ENCODE measurements at places on chromosomes 4 and X.
A peak's percentile ranks its signal among the peaks of the same experiment; 100 is the strongest.

- DNase-seq, result no peak
Observed at GRCh38 chr4:94389595-94390267, 47.1 kb upstream of the HPGDS start.

- no peak for DNase-seq
Observed at GRCh38 chr4:52862639-52863161, 583 bp downstream of the RASL11B start.

DNA sequence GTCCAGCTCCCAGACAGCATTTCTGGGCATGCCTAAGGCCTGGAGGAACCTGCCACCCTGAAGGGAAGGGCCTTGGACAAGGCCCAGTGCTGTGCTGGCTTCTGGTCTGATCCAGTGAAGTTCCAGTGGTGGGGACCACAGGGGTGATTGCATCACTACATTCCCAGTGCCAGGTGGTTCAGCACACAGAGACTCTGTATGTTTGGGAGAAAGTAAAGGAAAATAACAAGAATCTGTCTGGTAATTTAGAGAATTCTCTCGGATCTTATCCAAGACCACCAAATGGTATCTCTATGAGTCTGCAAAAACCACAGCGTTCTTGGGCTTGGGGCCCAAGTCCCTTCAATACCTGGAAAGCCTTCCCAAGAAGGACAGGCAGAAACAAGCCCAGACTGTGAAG lies 131.8 kb upstream of the MAD2L1 start:
- DNase-seq, result no peak

DNA sequence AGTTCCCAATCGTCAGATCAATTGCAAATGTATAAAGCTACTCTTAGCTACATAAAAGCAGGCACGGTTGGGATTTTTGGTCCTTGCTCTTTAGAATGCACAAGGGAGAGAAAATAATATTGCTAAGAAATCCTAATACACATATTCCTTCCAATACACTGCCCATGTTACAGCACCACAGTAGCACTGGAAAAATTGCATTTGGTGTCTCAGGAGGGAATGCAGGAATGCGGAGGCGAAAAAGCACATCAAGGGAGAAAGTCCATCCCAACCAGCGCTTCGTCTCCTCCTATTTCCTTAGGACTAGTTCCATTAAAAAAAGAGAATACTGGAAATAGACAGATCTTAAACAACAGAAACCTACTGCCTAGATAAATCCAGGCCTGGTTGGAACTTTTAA lies 23.9 kb downstream of the ADGRA3 start:
- no peak for DNase-seq

DNA sequence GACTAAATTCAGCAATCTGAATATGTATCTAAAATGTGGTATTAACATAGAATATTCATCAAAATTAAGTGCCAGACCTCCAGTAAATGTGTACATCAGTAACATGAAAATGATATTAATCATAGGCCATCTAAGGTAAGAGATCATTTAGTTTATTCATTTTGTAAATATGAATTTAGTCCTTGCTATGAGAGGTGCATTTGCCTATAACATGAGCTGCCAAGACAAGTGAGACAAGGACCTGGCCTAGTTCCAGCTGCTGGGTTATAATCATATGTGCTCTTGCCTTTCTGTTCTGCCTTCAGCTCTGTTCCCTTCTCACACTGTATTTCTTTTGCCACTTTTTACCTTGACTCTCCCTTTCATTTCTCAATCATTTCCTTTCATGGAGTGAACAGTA lies 160.0 kb downstream of the STIM2 start:
- no peak for DNase-seq

- no peak for DNase-seq
Observed at GRCh38 chrX:72050011-72050410, 81.7 kb downstream of the RTL5 start.

GRCh38 chr4:172601195-172601594 lies 567.4 kb upstream of the GALNT7 start:
- DNase-seq, result no peak

GRCh38 chrX:115226929-115227328 lies 7.0 kb downstream of the LRCH2 start:
- DNase-seq, result no peak

DNA sequence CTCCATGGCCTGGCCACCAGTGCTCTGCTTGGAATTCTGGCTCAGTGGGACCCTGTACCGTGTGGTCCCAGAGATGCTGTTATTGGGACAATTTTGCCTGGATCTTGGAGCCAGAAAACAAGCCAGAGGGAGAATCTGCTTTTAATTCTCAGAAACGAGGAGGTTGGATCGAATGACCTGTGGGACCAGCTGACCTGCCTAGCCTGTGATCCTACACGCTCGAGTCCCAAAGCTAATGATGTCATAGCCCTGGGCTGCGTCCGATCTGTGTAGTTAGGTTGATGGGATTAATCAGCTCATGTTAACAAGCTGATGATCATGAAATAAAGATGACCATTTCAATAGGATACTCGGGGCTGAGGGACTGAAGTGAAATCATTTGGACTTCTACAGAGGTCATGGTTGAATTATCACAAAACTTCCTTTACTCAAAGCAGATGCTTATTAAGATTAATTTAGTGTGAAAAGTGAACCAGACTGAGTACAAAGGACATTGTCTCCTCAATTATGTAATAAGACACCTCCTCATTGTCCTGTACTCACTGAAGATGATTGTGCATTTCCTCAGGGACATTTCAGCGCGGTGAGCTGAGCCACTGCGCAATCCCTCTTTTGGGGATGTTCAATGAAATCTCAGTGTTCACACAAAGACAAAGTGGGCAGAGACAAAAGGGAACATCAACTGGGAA lies 51.9 kb upstream of the STX18 start:
- DNase-seq, result no peak

DNA sequence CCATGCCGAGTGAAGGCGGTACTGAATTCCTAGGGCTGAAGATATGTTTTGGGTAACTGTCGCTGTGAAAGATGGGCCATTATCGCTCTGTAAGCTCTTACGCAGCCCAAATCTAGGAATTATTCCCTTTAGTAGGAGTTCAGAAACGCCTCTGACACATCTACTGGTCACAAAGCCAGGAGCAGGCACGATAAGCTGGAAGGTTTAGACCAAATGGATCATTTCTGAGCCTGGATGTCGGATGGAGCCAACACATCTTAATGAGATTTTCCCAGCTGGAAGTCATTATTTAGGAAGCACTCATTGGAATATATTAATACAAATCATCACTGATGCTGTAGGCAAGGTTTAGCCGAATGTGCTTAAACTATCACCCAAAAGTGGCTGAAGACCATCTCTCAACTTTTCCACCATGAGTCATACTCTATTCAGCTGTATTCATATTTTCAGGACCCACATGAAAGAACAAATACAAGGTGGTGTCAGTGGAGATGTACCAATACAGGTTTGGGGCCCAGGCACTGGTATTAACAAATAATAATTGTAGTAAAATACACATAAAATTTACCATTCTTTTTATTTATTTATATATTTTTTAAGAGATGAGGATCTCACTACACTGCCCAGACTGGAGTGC lies 34.2 kb upstream of the ATRX start:
- no peak for DNase-seq

DNA sequence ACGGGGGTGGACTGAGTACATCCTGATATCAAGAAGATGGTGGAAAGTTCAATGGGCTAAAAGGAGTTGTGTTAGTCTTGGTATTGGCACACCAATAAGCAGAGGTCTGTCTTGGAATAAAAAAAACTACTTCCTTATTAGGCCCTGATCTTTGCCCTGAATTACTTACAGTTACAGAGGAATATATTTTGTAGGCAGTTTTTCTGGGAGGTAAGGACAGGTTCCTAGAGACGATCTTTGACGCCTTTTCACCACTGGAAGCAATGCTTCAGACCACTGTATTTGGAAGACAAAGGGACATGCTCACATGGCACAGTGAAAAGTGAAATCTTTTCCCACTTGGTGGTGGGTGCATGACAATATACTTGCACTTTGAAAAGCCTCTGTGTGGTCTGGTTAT lies 618 bp upstream of the XK start:
- DNase-seq, result no peak

DNA sequence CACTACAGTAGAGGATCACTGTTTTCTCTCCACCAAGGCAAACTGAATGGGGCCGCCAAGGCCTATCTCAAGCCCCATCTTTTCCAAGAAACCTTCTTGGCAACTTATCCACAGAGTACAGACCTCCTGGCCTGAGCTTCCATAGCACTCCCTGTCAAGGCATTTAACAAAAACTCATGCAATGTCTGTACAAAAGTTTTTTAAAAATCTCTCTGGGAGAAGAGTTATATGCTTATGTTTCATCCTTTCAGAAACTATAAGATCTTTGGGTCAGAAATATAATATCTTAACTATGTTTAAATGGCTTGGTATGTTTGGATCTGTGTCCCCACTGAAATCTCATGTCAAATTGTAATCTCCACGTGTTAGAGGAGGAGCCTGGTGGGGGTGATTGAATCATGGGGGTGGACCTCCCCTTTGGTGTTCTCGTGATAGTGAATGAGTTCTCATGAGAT lies 13.6 kb downstream of the ADAMTS3 start:
- DNase-seq, result no peak

DNA sequence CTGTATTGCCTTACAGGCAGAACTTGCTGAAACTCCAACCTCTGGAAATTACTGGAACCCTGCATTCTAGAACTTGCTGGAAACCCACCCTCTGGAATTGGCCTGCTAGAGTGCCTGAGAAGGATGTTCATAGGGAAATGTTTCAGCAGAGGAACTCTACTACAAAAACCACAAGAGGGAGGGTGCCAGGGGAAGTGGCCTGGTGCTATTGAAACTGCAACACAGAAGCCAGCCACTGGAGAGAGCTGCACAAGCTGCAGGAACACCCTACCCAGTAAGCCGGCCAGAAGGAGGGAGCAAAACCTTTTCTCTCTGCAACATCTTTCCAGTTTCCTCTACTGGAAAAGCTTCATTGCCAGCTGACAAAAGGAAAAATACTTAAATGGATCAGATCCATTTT lies 2.5 kb upstream of the BRWD3 start:
- DNase-seq, result no peak

GRCh38 chrX:101550362-101550750 lies at the start of gene ARMCX1:
Gene ARMCX1, plus strand, starts transcription at chrX:101550547. Its CDS starts 2,384 bp downstream, at chrX:101552931.
- DNase-seq, result peak; percentile 1

DNA sequence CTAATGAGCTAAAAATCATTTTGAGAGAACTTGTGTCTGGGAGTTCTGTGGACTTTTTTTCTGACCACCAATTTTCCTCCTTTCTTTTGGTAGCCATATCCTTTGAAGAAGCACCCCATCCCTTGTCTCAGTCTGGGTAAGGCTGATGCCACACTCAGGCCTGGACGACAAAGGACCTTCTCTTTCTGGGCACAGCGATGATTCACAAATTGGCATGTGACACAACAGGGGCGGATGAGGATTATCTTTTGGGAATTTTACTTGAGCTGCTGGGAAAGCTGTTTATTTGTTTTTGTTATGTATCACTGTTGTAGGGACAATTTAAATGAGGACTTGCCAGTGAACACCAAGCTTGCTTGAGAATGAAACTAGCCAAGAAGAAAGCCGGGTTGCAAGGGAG lies 233.4 kb upstream of the HAND2 start:
- DNase-seq, result no peak

DNA sequence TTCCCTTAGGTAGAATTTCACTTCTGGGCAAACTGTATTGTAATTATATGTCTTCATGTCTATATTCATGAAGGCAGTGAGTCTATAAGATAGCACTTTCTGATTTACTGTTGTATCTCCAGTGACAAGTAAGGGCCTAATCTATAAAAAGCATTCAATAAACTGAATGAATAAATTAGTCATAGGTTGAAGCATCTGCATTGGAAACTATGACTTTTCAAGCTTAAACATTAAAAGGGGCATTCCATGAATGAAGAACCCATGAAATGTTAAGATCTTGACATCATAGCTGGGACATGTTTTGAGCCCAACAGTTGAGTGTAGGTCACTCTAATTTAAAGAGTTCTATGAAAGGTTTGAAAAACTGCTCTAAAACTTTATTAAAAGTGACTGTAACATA lies 159.3 kb upstream of the LCORL start:
- DNase-seq, result no peak

- no peak for DNase-seq
Observed at GRCh38 chr4:108117418-108118182, 51.1 kb downstream of the LEF1 start.

- peak; percentile 46 for DNase-seq
Observed at GRCh38 chrX:130170752-130171445, 863 bp upstream of the RAB33A start.

DNA sequence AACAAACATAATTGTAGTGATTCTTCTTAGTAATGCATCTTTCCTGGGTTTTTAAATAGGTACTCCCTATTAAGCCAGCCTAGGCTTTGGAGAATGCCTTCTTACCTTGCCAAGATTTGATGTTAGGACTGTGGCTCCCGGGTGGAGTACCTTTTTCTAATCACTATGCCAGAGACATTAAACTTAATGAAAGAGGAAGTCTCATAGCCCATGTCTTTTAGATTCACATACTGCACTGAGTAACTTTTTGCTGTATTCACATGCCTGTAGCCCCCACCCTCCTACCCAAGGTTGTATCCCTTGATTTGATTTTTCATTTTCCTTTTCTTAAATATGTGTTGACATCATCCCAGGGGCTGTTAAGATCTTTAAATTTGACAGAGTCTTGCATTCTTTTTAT lies 104.2 kb upstream of the TLR2 start:
- DNase-seq, result no peak

- DNase-seq, result no peak
Observed at GRCh38 chrX:107924136-107924746, 57.9 kb downstream of the TEX13B start.

DNA sequence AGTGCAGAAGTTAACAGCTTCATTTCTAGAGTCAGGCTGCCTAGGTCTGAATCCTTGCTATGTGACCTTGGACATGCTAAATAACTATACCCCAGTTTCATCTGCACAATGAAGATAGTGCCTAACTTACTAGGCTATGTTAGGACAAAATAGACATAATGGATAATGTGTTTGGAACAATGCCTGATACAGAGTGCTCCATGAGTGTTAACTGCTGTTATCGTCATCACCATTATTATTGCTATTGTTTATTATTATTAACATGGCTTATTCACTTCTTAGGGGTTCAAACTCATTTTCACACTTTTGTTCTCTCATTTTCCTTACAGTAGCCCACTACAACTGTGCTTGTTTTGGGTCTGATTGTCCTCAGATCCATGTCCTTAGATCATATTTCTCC lies 467.7 kb downstream of the SH2D1A start:
- no peak for DNase-seq

- DNase-seq, result no peak
Observed at GRCh38 chr4:25928379-25929297, 14.6 kb downstream of the SMIM20 start.

DNA sequence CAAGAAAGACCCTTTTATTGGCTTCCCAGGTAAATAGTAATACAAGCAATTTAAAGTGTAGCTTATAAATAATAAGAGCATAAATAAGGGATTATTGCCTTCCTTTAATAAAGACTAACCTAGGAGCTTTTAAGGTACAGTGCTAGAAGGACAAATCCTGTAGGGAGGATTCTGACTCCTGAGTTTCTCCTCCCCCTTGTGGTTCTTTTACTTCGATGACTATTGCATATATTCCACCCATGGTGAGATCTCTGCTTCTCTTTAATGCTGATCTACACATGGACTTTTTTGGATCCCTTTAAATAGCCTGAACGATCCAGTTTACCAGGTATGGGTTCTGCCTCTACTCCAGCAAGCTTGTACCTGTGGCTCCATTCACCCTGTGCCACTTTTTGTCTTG lies 2.5 kb downstream of the GALNT7 start:
- no peak for DNase-seq

Data from stimulated activated CD8-positive, alpha-beta memory T cell treated with anti-CD3 and anti-CD28 coated beads, Interleukin-2, amount 100 ng/mL, for 48 hours (primary cell).